ENCODE measurements at places on chromosomes 5 and 9.

- no peak for DNase-seq
Measured at GRCh38 chr5:67986761-67987160, 228.8 kb upstream of the PIK3R1 start.

GRCh38 chr9:121445986-121446385 is 53.7 kb downstream of the GGTA1 start:
- DNase-seq, result no peak

DNA sequence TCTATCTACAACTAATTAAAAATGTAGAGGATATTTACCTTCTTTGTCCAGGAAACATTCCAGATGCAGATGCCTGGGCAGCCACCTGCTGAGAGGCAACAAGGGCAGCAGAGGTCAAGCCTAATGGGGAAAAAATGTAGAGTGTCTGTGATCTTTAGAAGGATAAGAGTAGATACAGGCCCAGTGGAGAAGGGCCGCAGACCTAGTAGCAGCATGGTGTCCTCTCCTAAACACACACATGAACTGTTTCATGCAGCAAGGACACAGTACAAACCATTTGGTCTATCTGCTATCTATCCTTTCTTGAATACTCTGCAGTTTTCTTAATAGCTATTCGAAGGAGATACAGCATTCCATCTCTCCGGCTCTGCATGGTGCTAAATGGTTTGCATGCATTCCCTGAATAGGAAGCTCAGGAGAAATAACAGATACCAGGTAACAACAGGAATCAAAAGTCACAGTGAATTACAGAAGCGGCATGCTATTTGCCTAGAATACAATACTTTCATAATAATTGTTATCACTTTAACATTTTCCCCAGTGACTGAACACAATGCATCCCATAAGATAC is 107.3 kb downstream of the ZNF608 start:
- DNase-seq, result no peak

DNA sequence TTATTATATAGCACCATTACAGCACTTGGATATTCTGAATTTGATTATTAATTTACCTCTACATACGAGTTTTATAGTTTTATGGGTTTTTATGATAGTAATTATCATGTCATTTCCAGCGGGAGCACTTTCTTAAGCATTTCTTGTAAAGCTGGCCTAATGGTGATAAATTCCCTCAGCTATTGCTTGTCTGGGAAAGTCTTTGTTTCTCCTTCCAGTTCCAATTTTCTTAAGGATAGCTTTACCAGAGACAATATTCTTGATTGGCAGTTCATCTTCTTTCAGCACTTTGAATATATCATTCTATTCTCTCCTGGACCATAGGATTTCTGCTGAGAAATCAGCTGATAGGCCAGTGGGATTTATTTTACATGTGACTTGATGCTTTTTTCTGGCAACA is 505.4 kb downstream of the TMEM232 start:
- no peak for DNase-seq

DNA sequence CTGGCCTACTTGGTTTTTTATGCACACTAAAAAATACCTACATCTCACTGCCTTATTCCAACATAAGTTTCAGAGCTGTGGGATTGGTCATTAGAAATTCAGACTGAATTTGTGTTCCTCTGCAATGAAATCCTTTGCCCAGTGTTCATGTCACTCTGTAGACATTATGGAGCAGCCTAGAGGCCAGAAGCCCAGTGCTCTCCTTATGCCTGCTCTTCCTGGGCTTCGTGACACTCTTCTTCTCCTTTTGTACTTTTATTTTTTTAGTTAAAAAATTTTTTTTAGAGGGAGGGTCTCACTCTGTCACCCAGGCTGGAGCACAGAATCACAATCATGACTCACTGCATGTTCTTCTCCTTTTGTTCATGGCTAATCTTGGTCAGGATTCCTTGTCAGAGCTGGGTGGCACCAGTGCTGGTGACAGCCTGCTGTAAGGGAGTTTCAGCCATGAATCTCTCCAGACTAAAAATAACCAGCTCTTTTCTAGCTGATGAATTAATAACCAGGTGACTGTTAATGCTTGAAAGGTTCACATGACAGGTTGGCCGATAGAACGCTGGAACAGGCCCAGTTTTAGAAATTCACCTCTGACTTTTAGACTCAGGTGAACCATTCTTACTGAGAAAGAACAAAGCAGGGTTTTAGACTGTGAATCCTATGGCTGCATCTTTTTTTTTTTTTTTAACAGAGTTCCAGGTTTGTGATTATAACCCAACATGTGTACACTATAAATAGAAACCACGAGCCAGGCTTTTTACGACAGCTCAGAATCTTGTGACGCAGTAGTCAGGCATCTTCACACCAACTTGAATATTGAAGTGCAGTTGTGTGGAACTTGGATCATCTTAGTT is 34.1 kb upstream of the C5orf47 start:
- DNase-seq, result no peak

- no peak for DNase-seq
Measured at GRCh38 chr9:122742003-122742402, at the start of gene OR1L6. Gene OR1L6, plus strand, starts transcription at chr9:122742303. Its CDS starts 7,545 bp downstream, at chr9:122749848.

- no peak for DNase-seq
Measured at GRCh38 chr9:91032121-91032531, 230.5 kb downstream of the SYK start.

DNA sequence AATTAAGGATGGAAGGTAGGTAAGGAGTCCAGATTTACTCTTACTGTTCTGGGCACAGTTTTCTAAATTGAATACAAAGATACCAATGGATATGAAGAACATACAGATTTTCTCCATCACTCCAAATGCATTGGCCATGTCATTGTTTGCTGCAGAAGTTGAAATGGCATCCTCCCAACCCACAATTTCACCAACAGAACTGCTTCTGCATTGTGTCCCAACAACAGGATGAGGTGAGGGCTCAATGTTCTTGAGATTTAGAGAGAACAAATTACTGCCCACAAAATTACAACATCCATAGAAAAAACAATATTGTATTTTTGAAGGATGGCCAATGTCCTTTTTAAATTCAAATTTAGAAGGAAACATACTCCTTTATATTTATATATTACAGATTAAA is 88.9 kb downstream of the NUDT12 start:
- DNase-seq, result no peak

- no peak for DNase-seq
Measured at GRCh38 chr9:98925956-98926355, 17.8 kb upstream of the COL15A1 start.

GRCh38 chr9:29830821-29831220 is 2257.5 kb upstream of the C9orf72 start:
- no peak for DNase-seq
